Effector CD8-positive, alpha-beta T cell (primary cell): ENCODE measurements at places on chromosomes 3 and 15.

DNA sequence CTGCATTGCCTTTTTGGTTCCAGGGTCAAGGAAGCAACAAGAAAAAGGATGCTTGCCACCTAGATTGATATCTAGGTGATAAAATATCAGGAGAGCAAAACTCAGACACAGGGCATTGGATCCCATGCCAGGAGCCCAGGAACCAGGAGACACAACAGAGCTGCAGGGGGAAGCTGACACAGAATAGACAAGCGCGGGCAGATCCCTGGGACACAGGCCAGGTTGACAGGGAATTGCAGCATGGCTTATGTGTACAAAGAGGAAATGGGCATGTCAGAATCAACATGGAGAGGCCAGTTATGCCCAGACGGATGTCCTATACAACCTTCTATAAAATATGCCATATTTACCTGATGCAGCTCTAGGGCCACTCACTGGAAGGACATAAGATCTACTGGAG, 84.2 kb downstream of the SEMA6D start:
- DNase-seq: no peak

DNA sequence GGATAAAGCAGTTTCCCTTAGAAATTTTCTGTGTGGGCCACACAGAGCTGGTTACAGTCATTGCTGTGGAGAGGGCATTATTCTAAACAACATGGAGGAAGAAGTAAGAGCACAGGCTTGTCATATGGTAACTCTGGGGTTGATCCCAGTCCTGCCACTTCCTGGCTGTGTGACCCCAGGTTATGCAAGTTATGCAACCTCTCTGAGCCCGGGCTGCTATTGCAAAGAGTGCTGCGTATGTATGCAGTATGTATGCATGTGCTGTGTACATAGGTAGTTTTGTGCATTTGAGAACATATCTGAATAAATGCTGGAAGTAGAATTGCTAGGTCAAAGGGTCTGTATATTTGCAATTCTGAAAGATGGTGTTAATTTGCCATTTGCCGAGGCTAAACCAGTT, 9.2 kb downstream of the SPSB4 start:
- DNase-seq: no peak

DNA sequence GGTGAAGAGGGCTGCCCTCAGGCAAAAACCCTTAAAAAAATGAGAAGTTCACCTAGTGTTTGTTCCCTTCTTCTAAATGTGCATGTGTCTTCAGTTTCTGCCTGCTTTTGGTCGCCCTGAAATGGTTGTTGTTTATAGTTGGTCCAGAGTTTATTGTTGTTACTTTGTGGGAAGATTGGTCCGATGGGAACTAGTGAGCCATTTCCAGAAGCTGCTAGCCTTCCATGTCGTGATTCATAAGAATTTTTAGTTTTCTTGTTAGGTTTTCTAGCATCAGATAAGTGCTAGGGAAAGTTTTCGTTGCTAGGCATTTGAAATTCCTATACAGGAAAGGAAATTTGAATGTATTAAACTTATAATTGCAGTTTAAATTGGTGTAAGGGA, 33.7 kb downstream of the IFT122 start:
- DNase-seq: no peak

DNA sequence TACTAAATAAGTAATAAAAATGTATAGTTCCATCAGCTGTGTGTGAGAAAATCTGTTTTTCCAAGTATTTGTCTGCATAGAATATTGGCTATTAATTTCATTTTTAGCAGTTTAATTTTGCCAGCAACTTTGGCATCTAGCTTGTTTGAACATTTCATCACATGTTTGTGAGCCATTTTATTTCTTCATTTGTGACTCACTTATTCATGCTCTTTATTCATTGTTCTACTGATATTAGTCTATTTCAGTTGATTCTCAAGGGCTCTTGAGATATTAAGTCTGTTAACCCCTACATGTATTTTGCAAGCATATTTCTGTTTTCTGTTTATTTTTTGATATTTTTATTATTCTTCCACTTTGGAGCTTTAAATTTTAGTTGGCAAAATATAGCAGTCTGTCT, 74.0 kb upstream of the PHLDB2 start:
- DNase-seq: no peak

DNA sequence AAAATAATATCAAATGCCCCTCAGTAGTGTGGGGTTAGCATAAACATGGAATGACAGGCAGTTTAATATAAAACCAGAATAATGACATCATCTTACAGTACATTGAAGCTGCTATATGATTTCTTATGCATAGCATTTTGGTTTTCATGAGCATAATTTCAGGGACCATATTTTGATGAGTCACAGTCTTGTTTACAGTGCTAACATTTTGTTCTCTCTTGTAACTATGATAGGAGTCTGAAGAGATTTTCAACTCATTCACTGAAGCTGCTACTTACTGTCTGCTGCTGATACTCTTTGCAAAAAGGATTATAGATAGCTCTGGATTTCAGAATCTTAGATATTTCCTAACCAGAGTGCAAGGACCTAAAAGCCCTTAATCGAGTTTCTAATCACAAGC, 92.6 kb upstream of the CCDC54 start:
- DNase-seq: no peak

- DNase-seq: no peak
Measured at GRCh38 chr15:44646460-44646859, 17.0 kb downstream of the SPG11 start.

- DNase-seq: no peak
Measured at GRCh38 chr3:186849374-186849975, 7.0 kb downstream of the ADIPOQ start.

- DNase-seq: no peak
Measured at GRCh38 chr15:68276668-68277067, 877 bp upstream of the FEM1B start.

GRCh38 chr3:45630325-45630724, 35.8 kb downstream of the LIMD1 start:
- no peak for DNase-seq

- no peak for DNase-seq
Measured at GRCh38 chr3:25294169-25294805, 133.8 kb upstream of the RARB start.

GRCh38 chr15:68345481-68345880, 67.9 kb downstream of the FEM1B start:
- DNase-seq: no peak

- no peak for DNase-seq
Measured at GRCh38 chr3:108311797-108312196, 15.4 kb downstream of the HHLA2 start.

DNA sequence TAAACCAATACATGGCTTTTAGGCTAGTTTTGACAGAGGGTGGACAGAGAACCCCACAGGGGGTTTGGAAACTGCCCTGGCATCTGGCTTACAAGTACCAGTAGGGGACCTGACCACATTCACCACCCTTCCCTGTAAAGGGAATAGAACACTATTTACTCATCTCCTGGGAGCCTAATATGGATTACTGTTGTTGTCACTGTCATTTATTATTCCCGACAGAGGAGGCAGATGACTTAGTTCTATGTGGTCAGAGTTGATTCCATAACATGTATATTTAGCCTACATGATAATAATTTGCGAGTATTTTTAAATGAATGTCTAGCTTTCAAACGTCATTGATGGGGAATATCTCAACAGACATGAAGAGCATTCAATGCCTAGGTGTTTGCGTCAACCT, 15.9 kb downstream of the ZBTB38 start:
- no peak for DNase-seq

- DNase-seq: no peak
Measured at GRCh38 chr3:193777524-193777923, 184.5 kb downstream of the OPA1 start.

DNA sequence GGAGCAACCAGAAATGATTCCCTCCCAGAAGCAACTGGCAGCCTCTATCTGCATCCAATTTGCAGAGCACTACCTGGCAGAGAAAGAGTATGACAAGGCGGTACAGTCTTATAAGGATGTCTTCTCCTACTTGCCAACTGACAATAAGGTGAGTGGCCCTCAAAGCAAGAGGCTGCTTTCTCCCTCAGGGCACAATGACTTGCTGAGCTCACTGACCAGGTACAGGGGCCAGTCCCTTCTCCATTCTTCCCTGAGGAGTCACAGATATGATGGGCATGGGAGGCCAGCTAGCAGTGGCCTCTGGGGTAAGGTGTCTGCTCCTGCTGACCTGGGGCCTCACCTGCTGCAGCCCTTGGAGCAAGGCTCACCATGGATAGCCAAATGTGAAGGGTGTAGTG, 20.3 kb downstream of the CSRNP1 start:
- DNase-seq: no peak

GRCh38 chr3:187112934-187113793, 26.1 kb downstream of the RPL39L start:
- no peak for DNase-seq

DNA sequence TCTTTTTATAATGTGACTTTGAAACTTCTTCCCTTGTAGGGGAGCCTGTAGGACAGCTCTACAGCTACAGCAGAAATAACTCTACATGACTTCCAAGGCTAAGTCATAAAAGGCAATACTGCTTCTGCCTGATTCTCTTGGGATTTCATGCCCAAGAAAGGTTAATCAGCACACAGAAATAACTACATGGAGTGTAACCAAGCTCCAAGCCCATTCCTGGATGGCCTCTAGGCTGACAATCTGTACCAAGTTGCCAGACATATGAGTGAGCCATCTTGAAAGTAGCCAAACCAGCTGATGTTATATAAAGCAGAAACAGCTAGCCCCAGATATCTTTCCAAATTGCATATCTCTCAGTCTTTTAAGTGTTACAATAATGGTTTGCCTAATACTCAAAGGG, 75.8 kb upstream of the OSTN start:
- no peak for DNase-seq

GRCh38 chr15:94177112-94177511, 54.2 kb upstream of the MCTP2 start:
- no peak for DNase-seq

GRCh38 chr3:5162102-5162501, 25.4 kb upstream of the EDEM1 start:
- DNase-seq: no peak

DNA sequence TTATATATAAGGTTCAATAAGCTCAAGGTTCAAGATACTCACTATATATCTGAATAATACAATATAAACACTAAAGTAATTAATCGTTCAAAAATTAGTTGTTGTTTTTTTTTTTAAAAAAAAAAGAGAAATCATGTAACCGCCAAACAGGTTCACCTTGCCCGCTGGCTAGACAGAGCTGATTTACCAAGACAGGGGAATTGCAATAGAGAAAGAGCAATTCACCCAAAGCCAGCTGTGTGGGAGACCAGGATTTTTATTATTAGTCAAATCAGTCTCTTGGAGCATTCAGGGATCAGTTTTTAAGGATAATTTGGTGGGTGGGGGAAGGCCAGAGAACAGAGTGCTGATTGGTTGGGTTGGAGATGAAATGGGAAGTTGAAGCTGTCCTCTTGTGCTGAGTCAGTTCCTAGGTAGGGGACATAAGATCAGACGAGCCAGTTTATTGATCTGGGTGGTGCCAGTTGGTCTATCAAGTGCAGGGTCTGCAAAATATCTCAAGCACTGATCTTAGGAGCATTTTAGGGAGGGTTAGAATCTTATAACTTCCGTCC, 7.9 kb downstream of the HIGD1A start:
- no peak for DNase-seq

DNA sequence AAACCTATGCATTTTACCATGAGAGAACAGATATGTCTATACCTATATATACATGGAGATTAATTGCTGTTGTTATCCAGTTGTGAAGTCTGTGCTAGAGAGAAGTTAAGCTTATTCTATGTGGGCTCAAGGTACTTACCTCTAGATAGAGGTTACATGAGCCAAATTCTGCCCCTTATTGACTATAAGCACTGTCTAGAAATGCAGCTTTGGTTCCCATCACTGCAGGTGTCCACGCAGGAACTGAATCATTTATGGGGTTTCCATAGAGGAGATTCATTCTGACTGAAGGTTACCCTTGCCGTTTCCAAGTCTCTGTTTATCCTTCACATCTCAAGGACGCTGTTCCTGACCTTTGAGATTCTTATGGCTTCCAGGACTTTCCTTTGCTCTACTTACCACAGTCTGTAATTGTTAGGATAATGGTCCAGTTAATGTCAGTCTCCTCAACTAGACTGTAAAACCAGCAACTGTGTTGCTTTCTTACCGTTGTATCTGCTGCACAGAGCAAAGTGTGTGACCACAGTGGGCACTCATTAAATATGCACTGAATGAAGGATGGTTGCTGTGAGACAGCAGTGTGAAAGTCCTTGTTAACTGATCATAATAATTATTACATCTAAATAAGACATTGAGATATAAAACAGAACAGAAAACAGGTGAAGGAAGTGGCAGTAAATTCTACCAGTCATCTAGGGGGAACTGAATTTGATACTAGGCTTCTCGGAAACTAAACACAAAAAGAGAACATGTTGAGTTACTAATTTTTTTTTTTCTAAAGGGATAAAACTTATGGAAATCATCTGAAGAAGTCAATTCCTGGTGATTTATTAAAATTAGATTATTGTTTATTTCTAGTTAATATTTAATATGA, 44.0 kb upstream of the BCL6 start:
- DNase-seq: no peak

- DNase-seq: no peak
Measured at GRCh38 chr15:85554852-85555521, 174.6 kb downstream of the AKAP13 start.

DNA sequence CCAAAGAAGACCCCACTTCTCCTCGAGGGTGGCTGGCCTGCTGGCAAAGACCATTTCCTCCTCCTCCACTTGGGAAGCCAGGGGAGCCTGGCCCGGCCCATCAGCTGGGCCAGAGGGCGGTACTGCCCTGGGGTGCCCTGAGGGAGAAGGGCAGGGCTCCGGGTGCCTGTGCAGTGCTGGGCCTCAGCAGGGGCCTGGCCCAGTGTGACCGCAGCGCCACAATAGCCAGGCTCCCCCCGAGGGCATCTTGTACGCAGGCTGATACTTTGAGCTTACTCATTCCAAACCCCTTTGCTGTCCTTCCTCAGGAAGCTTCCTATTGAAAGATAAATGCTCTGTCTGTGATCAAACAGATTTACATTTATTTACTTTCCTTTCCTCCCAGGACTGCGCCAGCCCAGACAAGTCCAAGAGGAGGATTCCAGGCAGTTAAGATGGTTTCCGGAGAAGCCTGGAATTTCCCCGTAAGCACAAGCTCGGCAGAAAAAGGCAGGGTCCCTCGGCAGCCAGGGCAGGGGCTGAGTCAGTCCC, 240.1 kb downstream of the XXYLT1 start:
- DNase-seq: no peak

- DNase-seq: no peak
Measured at GRCh38 chr3:85182975-85183752, 224.4 kb downstream of the CADM2 start.

DNA sequence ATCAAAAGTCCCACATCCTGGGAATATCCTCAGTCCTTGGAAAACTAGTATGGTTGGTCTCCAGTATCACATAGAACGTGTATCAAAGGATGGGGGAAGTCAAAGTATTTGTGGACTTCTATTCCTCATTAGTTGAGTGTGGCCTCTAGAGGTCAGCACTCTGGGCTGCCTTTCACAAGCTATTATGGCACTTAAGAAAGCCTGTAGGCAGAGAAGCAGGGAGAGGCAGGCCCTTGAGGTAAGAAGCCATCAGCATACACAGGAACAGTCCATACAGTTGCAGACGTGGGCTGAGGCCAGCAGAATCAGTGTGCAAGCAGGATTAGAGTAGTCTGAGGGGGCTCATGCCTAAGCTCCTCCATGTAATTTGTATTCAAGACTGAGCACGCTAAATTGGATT, 341.7 kb downstream of the CLSTN2 start:
- no peak for DNase-seq
